ENCODE measurements at places on chromosomes 3 and 15.
A peak's percentile ranks its signal among the peaks of the same experiment; 100 is the strongest.

DNA sequence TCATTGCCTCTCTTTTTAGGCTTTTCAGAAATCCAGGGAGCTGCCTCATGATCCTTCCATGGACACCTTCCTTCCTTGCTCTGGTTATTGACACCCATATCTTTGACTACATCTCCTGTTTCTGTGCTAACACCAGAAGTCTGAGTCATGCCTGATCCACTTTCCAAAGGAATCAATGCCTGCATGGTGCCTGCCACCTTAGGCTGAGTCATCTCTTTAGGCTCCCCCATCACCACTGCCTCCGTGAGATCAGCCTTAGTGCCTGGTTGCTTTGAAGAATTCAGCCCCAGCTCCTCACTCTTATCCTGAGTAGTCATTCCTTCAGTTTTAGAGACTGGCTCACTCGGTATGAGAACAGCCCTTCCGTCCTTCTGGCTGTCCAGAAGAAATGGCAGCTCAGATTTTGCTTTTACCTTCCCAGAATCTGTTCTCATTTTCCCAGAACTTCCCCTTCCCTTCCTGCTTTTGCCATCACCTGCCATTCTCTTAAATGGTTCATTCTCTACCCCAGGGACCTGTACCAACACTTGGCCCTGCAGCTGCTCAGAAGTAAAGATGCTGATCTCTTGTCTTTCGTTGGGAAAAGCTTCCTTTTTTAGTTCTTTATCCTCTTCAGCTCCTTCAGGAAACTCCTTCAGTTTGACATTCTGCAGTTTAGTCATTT lies 105.3 kb downstream of the MAP4 start:
- H3K4me3 ChIP-seq, result no peak overlapping the region
- peaks cover 3% of the 10 kb centered on the region for H3K4me1 ChIP-seq
- no peak overlapping the region for H3K27ac ChIP-seq
- H3K36me3 ChIP-seq, result peaks cover 18% of the 10 kb centered on the region

GRCh38 chr15:58690703-58691102 lies 58.8 kb downstream of the ADAM10 start:
- no peak overlapping the region for H3K4me3 ChIP-seq
- H3K27ac ChIP-seq, result no peak overlapping the region
- no peaks in the 10 kb centered on the region for H3K27me3 ChIP-seq
- H3K36me3 ChIP-seq, result no peaks in the 10 kb centered on the region

DNA sequence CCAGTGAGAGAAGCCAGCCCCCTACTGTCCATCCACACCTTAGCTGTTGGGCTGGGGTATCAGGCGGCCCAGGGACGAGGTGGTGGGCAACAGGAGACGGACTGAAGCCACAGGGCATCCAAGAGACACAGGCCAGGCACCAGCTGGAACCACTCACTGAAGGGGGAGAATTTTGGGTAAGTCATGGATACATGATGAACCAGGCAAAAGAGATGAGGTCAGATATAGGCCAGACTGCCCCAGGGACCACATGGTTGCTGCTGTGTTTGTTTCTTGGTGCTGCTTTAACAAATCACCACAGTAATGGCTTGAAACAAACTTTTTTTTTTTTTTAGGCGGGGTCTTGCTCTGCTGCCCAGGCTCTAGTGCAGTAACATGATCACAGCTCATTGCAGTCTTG lies 66.4 kb downstream of the SEMA5B start:
- H3K27me3 ChIP-seq, result no peaks in the 10 kb centered on the region
- no peaks in the 10 kb centered on the region for H3K36me3 ChIP-seq
- DNase-seq, result no peak
- no peak overlapping the region for H3K4me3 ChIP-seq
- no peak overlapping the region for H3K27ac ChIP-seq

- no peak for DNase-seq
- H3K4me1 ChIP-seq, result no peaks in the 10 kb centered on the region
- H3K27ac ChIP-seq, result no peak overlapping the region
- no peaks in the 10 kb centered on the region for H3K36me3 ChIP-seq
- no peaks in the 10 kb centered on the region for H3K27me3 ChIP-seq
Measured at GRCh38 chr15:48020166-48020565, 100.6 kb upstream of the SLC24A5 start.

DNA sequence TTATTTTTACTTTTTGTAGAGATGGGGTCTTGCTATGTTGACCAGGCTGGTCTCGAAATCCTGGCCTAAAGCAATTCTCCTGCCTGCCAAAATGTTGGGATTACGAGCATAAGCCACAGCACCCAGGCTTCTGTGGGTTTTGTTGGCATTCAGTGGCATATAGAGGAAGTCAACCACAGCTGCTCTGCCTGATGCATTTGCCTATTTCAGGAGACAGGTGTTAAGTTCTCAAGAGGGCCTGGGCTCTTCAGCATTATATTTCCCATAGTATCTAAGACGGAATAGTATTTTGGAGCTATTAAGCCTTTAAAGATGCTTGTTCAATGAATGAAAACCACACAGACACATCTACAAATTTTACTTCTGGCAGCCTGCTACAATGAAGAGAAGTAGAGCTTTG lies 73.5 kb upstream of the CSPG5 start:
- no peaks in the 10 kb centered on the region for H3K27me3 ChIP-seq
- no peak overlapping the region for H3K4me3 ChIP-seq
- no peak for DNase-seq
- H3K36me3 ChIP-seq, result no peaks in the 10 kb centered on the region

DNA sequence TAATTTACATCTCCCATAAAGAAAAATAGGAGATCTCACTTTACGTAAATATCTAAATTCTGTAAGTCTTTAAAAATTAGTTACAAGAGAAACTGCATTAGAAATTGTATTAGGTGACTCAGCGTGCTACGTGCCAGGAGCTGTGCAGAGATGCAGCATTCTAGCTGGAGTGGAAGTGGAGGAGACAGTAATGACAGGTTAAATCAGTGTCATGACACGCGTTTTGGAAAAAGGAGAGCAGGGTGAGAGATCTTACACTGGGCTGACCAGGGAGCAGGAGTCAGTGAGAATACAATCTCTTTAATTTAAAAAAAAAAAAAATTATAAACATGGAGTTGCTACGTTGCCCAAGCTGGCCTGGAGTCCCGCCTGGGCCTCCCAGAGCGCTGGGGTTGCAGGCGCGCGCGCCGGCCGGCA lies 635 bp downstream of the TUBGCP5 start:
- DNase-seq, result no peak
- no peaks in the 10 kb centered on the region for H3K27me3 ChIP-seq
- H3K4me1 ChIP-seq, result peaks cover 26% of the 10 kb centered on the region
- H3K4me3 ChIP-seq, result peak overlapping the region; percentile 96

DNA sequence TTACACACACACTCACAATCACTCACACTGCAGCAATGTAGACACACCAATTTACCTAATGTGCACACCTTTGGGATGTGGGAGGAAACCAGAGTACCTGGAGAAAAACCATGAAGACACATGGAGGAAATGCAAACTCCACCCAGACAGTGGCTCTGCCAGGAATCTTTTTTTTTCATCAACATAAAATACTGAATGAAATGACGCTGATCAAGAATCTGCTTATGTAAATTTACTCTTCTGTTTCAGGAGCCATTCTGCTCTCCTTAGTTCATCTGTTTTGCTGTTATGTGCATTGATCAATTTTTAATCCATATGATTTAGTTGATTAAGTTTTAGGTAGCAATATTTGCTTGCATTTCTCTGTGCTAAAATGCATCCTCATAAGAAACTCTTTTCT lies 414.2 kb upstream of the CCDC54 start:
- no peak for DNase-seq
- no peak overlapping the region for H3K27ac ChIP-seq
- H3K4me1 ChIP-seq, result no peaks in the 10 kb centered on the region
- no peak overlapping the region for H3K4me3 ChIP-seq
- H3K27me3 ChIP-seq, result no peaks in the 10 kb centered on the region
- H3K36me3 ChIP-seq, result no peaks in the 10 kb centered on the region

GRCh38 chr15:39414201-39414600 lies 166.7 kb upstream of the THBS1 start:
- H3K27me3 ChIP-seq, result no peaks in the 10 kb centered on the region
- H3K36me3 ChIP-seq, result no peaks in the 10 kb centered on the region
- no peak for DNase-seq
- no peak overlapping the region for H3K27ac ChIP-seq
- peaks cover 7% of the 10 kb centered on the region for H3K4me1 ChIP-seq

- no peak for DNase-seq
- no peak overlapping the region for H3K27ac ChIP-seq
- no peaks in the 10 kb centered on the region for H3K4me1 ChIP-seq
- no peaks in the 10 kb centered on the region for H3K36me3 ChIP-seq
- no peak overlapping the region for H3K4me3 ChIP-seq
Measured at GRCh38 chr3:161273589-161274218, 52.6 kb downstream of the NMD3 start.
